ENCODE measurements at places on chromosomes 16 and 17. TPM values are rescaled to one million over a fixed set of nuclear protein-coding genes. Genes with fewer than 3 reads are reported as not detected.

The ZNF624 gene
- 4.1 TPM for total RNA-seq

DNA sequence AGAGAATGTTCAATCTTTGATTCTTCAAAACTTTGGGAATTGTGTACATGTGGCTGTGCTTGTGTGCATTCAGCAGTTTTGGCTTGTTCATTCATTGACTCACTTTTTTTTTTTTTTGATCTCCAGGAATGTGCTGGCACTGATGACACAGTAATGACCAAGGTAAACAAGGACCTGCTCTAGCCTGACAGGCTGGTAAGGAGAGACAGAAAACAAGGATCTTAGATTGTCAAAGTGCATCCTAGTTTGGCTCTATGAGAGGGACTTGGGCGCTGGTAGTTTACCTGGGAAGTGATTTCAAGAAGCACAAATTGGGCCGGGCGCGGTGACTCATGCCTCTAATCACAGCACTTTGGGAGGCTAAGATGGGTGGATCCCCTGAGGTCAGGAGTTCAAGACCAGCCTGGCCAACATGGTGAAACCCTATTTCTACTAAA is 233.1 kb upstream of the WSCD1 start:
- no peaks in the 10 kb centered on the region for H3K36me3 ChIP-seq
- H3K27me3 ChIP-seq, result no peaks in the 10 kb centered on the region
- DNase-seq, result no peak
- no peak overlapping the region for H3K4me3 ChIP-seq
- peaks cover 11% of the 10 kb centered on the region for H3K4me1 ChIP-seq

The PLA2G10 gene
- 0.64 TPM for total RNA-seq

GRCh38 chr16:46568472-46569230 is 52.5 kb downstream of the SHCBP1 start:
- no peak overlapping the region for H3K4me3 ChIP-seq
- no peaks in the 10 kb centered on the region for H3K4me1 ChIP-seq
- DNase-seq, result no peak
- no peaks in the 10 kb centered on the region for H3K27me3 ChIP-seq
- no peaks in the 10 kb centered on the region for H3K36me3 ChIP-seq

The NUPR1 gene
- not detected for total RNA-seq

- H3K36me3 ChIP-seq, result no peaks in the 10 kb centered on the region
- no peak for DNase-seq
- H3K4me3 ChIP-seq, result peak overlapping the region; percentile 2
- H3K4me1 ChIP-seq, result no peaks in the 10 kb centered on the region
- H3K27ac ChIP-seq, result no peak overlapping the region
These were observed 102.0 kb upstream of the HAS3 start for GRCh38 chr16:69003500-69003899.

The SLC2A4 gene
- total RNA-seq, result 4.0 TPM

The WNT3 gene
- total RNA-seq, result 18.7 TPM

The ZNF23 gene
- 9.4 TPM for total RNA-seq

DNA sequence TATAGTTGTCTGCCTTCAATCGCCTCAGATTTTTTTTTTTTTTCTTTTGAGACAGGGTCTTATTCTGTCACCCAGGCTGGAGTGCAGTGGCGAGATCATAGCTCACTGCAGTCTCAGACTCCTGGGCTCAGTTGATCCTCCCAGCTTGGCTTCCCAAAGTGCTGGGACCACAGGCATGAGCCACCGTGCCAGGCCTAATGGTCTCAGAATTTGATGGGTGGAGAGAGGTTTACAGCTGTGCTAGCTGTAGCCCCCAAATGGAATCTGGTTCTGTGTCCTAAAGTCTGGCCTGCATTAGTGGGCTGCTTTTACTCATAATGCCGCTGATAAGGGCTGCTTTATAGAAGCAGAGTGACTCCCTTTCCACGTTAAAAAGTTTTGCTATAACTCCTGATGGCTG is 5.1 kb downstream of the ZNRF1 start:
- no peak for DNase-seq
- no peaks in the 10 kb centered on the region for H3K27me3 ChIP-seq
- peaks cover 5% of the 10 kb centered on the region for H3K4me1 ChIP-seq
- H3K27ac ChIP-seq, result no peak overlapping the region

The MRM3 gene
- total RNA-seq, result 14.0 TPM

The AANAT gene
- total RNA-seq, result not detected

DNA sequence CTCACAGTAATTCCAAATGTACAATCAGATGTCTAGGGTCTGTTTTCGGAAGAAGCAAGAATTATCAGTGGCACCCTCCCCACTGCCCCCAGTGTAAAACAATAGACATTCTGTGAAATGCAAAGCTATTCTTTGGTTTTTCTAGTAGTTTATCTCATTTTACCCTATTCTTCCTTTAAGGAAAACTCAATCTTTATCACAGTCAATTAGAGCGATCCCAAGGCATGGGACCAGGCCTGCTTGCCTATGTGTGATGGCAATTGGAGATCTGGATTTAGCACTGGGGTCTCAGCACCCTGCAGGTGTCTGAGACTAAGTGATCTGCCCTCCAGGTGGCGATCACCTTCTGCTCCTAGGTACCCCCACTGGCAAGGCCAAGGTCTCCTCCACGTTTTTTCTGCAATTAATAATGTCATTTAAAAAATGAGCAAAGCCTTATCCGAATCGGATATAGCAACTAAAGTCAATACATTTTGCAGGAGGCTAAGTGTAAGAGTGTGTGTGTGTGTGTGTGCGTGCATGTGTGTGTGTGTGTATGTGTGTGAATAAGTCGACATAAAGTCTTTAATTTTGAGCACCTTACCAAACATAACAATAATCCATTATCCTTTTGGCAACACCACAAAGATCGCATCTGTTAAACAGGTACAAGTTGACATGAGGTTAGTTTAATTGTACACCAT is 59.7 kb downstream of the HLF start:
- no peaks in the 10 kb centered on the region for H3K27me3 ChIP-seq
- peak; percentile 51 for DNase-seq
- H3K36me3 ChIP-seq, result no peaks in the 10 kb centered on the region
- no peak overlapping the region for H3K4me3 ChIP-seq

DNA sequence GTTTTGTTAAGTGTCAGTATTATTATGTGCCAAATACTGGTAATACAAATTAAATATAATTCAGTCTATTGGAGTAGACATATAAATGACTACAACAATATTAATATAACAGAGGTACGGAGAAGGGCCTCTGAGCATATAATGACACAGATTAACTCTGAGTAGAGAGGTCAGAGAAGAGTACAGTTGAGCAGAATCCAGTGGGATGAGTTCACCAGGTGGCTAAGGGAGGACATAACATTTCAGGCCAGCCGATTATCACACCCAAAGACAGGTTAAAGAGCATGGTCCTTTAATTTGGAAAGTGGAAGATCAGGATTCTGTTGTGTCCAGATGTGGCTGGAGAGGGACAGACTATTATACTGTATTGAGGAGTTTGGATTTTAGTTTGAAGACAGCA is 11.3 kb downstream of the NFATC3 start:
- no peaks in the 10 kb centered on the region for H3K27me3 ChIP-seq
- no peaks in the 10 kb centered on the region for H3K36me3 ChIP-seq
- no peak overlapping the region for H3K27ac ChIP-seq
- no peaks in the 10 kb centered on the region for H3K4me1 ChIP-seq
- DNase-seq, result no peak

GRCh38 chr17:81865358-81865732 is 5.0 kb upstream of the P4HB start:
- H3K36me3 ChIP-seq, result peaks cover 53% of the 10 kb centered on the region
- H3K4me3 ChIP-seq, result no peak overlapping the region
- DNase-seq, result no peak

DNA sequence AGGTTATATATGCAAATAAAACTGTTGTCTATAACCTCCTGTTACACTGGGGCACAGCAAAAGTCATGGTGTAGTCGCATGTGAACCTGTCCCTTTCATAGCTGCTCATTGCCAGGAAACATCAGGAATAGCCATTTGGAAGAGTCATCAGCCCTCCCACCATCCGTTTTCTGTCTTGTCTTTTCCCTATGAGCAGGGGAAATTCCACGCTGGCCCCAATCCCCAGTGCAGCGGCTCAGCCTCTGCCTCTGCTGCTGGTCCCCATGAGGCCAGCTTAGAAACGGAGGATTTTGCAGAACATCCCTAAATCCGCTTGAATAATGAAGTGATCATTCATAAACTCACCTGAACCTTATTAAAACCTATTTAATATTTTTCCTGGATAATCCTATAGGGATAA is 10.5 kb downstream of the MAPT start:
- H3K36me3 ChIP-seq, result no peaks in the 10 kb centered on the region
- peaks cover 38% of the 10 kb centered on the region for H3K27me3 ChIP-seq
- DNase-seq, result no peak
- H3K4me1 ChIP-seq, result no peaks in the 10 kb centered on the region
- no peak overlapping the region for H3K4me3 ChIP-seq

- H3K4me1 ChIP-seq, result no peaks in the 10 kb centered on the region
- DNase-seq, result peak; percentile 65
- H3K27ac ChIP-seq, result no peak overlapping the region
- H3K27me3 ChIP-seq, result no peaks in the 10 kb centered on the region
- no peak overlapping the region for H3K4me3 ChIP-seq
- H3K36me3 ChIP-seq, result no peaks in the 10 kb centered on the region
These were observed 48.8 kb downstream of the DNAH3 start for GRCh38 chr16:21101631-21102420.

The CALB2 gene
- total RNA-seq, result 4.1 TPM

The MPO gene
- not detected for total RNA-seq

GRCh38 chr17:4913994-4914393 is 11.1 kb upstream of the CHRNE start:
- DNase-seq, result no peak
- no peaks in the 10 kb centered on the region for H3K27me3 ChIP-seq
- H3K27ac ChIP-seq, result no peak overlapping the region
- no peaks in the 10 kb centered on the region for H3K4me1 ChIP-seq

The TM4SF5 gene
- total RNA-seq, result not detected

The HNF1B gene
- total RNA-seq, result 28.8 TPM

DNA sequence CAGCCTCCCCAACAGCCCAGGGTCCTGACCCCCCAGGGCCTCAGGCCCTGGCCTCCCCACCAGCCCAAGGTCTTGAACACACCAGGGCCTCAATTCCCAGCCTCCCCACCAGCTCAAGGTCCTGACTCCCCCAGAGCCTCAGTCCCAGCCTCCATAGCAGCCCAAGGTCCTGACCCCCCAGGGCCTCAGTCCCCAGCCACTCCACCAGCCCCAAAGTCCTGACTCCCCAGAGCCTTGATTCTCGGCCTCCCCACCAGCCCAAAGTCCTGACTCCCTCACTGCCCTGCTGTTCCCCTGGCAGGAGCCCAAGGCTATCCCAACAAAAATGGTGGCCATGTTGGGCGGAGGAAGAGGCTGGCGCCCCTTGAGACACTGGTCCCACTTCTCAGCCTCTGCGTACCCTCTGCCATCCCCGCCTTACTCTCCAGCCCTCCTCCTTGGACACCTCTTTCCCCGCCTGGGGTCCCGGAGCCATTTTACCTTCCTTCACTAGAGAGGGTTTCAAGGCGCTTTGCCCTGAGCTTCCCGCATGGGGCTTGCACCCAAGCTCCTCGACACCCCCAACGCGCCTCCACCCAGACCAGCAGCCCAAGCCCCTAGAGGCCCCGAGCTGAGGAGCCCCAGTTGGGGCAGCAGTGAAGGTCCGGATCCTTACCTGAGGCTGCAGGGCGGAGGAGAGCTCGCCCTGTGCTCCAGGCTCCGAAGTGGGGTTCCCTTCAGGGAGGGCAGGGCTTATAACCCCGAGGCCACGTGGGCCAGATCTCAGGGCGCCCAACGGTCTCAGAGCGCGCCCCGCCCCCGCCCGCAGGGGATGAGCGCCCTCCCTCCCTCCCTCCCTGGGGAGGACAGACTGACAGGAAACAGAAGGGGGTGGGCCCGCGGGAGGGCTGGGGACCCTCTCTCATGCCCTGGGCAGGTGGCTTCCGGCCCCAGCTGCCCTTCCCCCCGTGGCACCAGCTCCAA is 3.5 kb upstream of the TSPOAP1 start:
- H3K4me3 ChIP-seq, result no peak overlapping the region
- no peak for DNase-seq
- no peaks in the 10 kb centered on the region for H3K4me1 ChIP-seq
- H3K27me3 ChIP-seq, result no peaks in the 10 kb centered on the region
- no peaks in the 10 kb centered on the region for H3K36me3 ChIP-seq

DNA sequence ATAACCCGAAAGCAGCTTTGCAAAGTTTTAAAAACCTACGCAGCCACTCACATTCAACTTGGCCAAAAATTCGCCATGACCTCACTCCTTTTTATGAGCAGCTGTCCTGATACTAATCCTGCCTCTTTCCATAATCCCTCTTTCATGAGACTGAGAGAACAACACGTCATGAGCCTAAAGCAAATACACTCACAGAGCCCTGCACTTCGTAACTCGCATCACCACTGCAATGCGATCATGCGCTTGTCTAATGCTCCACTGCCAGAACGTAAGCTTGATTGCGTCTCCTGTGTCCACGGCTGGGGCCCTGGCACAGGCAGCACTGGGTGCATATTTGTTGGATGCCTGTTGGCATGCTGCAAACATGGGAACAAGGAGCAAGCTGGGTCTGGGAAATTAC is 36.2 kb downstream of the CDRT4 start:
- peaks cover 31% of the 10 kb centered on the region for H3K36me3 ChIP-seq
- no peak overlapping the region for H3K27ac ChIP-seq
- DNase-seq, result no peak

GRCh38 chr16:48949636-48950035 is 332.0 kb downstream of the CBLN1 start:
- no peaks in the 10 kb centered on the region for H3K27me3 ChIP-seq
- no peak overlapping the region for H3K4me3 ChIP-seq
- no peaks in the 10 kb centered on the region for H3K4me1 ChIP-seq
- H3K27ac ChIP-seq, result no peak overlapping the region

GRCh38 chr16:356741-357140 is 4.2 kb upstream of the AXIN1 start:
- H3K27me3 ChIP-seq, result no peaks in the 10 kb centered on the region
- no peaks in the 10 kb centered on the region for H3K4me1 ChIP-seq
- DNase-seq, result no peak
- H3K4me3 ChIP-seq, result no peak overlapping the region

DNA sequence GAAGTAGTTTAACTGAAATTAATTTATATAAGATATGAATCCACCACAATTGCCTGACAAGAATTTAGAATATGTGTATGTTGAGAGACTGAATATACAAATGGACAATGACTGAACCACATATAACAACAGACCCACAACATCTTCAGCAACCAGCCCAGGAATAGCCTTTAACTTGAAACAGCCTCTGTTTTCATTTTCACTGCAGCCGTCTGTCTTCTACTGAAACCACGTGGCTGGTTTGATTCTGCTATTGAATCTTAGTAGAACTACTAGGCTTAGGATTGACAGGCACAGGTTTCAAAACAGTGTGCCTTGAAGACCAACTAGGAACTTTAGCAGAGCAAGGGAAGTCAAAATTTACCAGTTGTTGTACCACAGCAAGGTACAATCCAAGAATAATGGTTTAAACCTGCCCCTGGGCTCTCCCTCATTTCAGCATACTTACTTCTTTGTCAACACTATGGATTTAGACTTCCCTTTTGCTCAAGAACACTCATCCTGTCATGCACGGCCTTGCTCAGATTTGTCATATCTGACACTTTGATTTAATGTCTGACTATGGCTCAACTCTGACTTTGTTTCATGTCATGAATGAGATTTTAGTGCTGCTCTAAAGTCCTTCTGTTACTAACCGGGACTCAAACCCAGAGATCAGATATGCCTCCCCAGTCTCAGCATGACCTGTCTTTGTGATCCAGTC is 355.0 kb downstream of the KIF2B start:
- peaks cover 34% of the 10 kb centered on the region for H3K27me3 ChIP-seq
- peak overlapping the region; percentile 6 for H3K27ac ChIP-seq
- no peak overlapping the region for H3K4me3 ChIP-seq
- DNase-seq, result no peak

- no peak overlapping the region for H3K4me3 ChIP-seq
- H3K27me3 ChIP-seq, result no peaks in the 10 kb centered on the region
- no peak overlapping the region for H3K27ac ChIP-seq
- no peaks in the 10 kb centered on the region for H3K36me3 ChIP-seq
- H3K4me1 ChIP-seq, result peaks cover 13% of the 10 kb centered on the region
These were observed 28.6 kb upstream of the PIK3R6 start for GRCh38 chr17:8896087-8896486.

The MYH1 gene
- not detected for total RNA-seq

The CDRT15L2 gene
- not detected for total RNA-seq
